Activated CD4-positive, alpha-beta memory T cell treated with anti-CD3 and anti-CD28 coated beads, Interleukin-2, amount 10 ng/mL, durations not matched to agents 7 days and 5 days (primary cell): ENCODE measurements at places on chromosomes 2 and 18.

- no peak for DNase-seq
Observed at GRCh38 chr2:185127412-185127811, 529.1 kb downstream of the ZNF804A start.

DNA sequence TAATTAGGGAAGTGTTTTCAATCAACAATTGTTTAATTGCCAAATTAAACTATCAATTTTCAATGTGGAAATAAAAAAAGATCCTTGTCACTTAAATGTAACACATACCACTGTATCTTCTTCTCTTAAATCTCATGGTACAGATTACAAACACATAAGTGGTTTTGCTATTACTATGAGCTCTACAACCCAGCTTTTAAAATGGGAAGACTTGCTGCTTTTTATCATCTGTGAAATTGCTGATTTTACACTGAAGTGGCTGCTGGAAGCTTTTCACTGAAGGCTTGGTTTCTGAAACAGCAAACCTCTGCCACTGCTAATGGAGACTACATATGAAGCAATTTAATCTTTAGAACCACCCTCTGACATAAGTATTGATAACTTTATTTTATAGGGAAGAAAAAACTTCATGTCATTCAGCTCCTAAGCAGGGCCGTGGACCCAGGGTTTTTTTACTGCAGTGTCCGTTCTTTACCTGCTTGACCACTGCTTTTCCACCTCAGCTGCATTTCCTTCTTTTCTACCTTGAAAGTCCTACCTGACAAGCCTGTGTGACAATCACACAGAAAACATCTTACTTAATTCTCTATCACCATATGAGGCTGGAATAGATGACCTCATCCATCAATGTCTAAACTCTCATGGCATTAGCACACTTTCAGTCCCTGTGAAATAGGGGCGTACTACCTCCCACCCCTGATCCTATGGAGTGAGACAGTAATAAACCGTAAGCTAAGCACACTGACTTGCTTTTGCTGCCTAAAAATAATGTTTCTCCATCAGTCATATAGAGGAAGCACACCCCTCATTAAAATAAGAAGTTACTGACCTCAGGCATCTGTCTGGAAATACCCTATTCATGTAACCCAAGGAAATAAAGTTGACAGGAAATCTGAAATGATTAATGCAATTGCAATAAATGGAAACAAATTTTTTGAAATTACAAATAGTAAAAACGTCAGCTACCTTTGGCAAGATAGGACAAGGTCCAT lies 19.2 kb upstream of the SLC8A1 start:
- DNase-seq = no peak

DNA sequence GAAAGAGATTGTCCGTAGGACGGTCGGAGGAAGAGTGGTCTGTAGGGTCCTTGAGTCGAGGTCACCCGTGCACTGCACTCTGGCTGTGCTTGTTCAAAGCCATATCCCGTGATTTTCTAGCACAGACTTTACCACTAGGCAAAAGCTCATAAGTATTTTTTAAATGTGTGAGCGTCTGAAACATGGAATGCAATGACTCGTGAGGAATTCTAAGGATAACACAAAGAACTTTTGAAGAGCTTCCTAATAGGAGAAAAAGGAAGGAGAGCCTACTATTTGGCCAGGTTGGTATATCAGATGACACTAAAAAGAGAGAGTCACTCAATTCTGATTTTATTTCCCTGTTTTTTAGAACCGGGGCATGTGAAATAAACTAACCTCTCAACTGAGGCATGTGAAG lies 68.3 kb downstream of the CD28 start:
- DNase-seq = no peak

DNA sequence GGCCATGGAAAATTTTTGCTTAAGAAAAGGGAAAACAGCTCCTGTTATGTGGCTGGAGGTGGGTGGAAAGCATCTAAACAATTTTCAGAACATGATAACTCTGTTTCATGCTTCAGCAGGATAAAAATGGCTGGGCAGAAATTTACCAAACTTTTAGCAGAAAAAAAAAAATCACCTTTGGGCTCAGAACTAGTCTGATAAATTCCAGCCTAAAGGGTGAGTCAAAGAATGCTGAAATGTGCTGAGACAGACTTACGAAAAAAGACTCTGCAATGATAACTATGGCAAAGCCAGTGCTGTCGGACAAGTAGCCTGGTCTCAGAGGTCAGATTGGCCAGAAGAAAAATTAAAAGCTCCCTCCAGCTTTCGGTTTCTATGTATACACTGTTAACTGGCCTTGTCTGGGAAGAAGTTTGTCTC lies 123.6 kb downstream of the LRATD1 start:
- DNase-seq = no peak

DNA sequence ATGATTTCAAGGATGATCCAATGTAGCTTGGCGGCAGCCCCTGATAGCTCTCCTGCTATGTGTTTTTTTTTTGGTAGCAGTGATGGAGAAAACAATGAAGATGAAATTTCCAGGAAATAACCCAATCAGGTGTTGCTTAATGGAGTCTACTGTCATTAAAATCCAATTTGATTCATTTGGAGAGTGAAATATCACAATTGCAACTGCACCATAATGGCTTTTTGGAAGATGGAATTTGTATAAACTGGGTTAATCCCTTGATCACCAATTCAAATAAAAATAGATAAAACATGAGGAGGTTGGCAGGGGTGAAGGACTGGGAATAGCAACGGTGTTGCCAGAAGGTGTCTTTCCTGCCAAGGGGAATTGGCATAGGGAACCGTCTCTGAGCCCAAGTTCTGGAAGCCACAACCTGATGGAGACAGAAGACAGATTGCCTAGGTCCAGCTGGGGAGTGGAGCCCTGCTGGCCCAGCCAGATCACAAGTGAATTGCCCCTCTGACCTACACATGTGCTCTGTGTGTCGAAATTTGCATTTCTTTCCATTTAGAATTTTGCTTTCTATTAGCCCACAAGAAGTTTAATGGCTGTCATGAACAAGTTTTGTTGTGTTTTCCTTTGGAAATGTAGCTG lies 170.3 kb upstream of the SPRED2 start:
- DNase-seq = no peak

GRCh38 chr2:26298286-26298637 lies 47.7 kb upstream of the SELENOI start:
- no peak for DNase-seq

GRCh38 chr2:238144262-238144661 lies 5.8 kb downstream of the KLHL30 start:
- no peak for DNase-seq

DNA sequence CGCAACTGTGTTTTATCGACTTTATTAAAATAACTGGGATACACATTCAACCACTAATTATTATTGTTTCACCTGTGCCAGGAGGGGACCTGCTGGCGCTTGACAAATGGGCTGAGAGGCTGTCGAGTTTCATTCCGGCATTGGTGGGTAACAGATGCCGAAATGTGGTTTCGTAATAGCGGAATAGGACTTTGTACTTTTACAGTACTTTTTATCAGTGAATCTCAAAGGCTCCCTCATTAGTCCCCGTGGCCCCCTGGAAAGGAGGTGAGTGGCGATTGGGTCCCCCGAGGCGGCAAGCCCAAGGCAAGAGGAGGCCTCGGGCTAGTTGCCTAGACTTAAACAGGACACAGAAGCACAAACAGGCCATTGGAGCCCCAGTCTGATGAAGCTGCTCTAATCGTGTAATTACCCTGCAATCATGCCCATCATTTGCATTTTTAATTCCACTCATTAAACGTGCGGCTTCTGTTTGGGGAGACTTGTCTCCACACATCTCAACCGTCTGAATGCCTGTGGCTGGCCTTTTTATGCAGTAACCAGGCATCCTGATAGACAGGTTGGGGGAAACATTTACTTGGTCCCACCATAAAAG lies 193.2 kb downstream of the INO80D start:
- DNase-seq = no peak

- DNase-seq = peak; percentile 69
Observed at GRCh38 chr2:97713296-97714083, at the start of gene ZAP70. Gene ZAP70 (plus strand): TSS chr2:97713576. CDS start chr2:97724037, 10,461 bp downstream.

DNA sequence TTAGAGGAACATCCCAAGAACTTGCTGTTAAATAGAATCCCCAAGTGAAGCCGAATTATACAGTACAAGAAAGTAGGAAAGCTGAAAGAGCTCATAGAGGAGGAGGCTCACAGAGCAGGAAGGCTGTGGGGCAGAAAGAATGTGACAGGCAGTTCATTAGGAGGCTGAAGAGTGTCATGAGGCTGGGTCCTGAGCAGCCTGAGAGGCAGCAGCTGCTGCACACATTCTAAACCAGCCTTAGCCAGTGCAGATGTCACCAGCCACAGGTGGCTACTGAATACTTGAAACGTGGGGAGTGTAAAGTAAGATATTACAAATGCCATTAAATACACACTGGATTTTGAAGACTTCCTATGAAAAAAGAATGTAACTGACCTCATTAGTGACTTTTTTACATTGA lies 490.2 kb upstream of the KLHL29 start:
- DNase-seq = no peak

- peak; percentile 42 for DNase-seq
Observed at GRCh38 chr2:74440378-74441169, 1.2 kb downstream of the RTKN start.

DNA sequence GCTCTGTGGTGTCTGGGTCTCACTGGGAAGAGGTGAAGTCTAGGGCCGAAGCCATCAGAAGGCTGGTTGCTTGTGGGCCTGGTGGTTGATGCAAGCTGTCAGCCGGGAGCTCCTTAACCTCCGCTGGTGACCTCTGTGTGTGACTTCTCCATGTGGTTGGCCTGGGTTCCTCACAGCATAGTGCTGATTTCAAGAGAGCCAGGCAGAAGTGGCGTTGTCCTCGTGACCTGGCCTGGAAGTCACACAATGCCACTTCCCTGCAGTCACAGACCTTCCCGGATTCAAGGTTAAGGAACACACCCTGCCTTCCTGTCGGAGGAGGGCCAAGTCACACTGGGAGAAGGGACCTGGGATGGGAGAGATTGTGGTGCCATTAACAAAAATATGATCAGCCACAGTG lies 303.7 kb upstream of the HS6ST1 start:
- DNase-seq = no peak

DNA sequence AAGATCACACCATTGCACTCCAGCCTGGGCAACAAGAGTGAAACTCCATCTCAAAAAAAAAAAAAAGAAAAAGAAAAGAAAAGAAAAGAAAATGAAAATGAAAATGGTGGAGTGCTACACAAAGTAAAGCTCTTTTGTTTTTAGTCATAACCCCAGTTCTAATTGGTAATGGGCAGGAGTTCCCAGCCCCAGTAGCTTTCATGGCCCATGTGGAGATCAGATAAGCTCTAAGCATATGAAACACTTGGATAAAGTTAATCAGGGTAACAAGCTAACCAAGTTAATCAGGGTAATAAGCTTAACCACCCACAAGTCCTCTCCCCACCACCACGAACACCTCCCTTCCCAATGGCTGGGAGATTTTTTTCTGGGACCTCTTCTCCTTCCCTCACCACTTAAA lies 240.8 kb downstream of the BCL11A start:
- no peak for DNase-seq

DNA sequence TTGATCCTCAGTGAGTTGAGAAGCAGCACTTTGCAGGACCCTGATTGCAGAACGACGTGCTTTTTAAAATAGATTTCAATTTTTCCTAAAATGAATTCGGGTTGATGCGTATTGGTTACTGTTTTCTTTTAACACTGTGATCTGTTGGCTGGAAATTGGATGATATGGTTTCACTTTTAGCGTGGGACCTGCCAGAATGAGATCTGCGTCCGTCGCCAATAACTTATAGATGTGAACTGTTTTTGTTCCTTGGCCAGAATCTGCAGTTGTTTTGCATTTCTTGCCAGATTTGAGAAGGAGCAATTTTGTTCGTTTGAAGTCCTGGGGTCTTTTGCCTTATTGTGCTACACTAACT lies 703 bp downstream of the UGGT1 start:
- peak; percentile 18 for DNase-seq

DNA sequence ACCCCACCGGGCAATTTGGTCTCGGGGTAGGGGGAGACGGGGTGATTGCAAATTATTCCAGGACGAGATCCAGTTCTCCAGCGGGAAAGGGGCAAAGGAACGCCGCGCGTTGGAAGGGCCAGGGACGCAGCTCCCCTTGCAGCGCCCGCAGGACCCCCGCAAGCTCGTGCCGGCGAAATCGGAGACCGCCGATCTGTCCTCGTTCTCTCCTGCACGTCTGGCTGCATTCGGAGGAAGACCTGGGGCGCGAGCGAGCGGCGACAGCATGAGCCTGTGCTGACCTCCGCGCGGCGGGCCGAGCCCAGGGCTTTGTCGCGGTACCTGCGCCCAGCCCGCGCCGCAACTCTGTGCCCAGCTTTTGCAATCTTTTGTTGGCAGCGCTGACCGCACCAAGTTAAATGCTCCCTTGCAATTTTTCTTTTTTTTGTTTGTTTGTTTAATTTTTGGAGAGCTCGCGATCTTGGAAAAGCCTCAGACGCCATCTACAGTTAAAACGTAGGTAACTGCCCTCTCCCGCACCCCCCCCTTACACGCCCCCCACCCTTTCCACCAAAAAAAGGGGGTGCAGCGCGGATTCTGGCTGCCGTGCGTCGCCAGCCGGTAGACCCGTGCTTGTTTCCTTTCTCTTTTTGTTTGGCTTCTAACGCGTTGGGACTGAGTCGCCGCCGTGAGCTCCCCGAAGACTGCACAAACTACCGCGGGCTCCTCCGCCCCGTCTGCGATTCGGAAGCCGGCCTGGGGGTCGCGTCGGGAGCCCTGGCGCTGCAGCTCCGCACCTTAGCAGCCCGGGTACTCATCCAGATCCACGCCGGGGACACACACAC lies 667 bp downstream of the TRIB2 start:
- peak; percentile 61 for DNase-seq

DNA sequence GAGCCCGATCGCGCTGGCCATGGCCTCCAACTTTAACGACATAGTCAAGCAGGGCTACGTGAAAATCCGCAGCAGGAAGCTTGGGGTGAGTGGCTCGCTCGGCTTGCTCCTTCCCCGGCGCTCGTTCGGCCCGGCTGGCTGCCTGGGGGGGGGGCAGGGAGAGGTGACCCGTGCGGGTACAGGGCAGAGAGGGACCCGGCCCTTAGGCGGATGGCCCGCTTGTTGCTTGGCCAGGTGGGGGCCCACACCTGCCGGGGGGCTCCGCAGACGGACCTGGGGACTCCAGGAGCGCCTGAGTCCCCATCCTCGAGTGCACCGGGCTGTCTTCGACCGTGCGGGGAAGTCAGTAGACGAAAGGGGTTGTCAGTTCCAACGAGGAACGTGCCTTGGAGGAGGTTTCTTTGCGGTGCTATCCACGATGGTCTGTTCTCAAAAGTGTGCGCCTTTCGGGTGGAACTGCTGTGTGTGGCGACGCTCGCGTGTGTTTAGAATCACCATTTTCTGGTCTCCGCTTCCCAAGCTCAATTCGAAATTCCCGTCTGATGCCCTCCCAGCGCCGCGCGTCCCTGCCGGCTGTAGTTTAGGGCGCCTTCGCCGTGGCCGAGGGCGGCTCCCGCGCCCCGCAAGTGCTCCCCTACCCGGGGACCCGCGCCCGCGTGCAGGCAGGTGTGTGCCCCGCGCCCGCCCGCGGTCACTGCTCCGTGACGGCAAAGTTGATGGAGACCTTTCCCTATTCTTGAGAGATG lies 711 bp downstream of the DOK6 start:
- no peak for DNase-seq

DNA sequence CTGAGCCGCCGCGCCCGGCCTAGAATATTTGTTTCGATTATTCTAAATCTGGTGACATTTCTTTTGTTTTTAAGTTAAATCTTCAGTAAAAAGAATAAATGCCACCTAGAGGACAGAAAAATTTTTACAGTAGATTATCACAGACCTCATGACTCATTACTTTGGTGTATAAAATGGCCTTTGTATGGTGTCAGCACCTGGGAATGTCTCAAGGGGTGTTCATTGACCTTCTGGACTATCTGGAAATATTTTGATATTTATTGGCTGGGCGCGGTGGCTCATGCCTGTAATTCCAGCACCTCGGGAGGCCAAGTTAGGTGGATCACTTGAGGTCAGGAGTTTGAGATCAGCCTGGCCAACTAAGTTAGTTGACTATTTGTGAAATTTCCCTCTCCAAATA lies 30.3 kb upstream of the SLC30A6 start:
- DNase-seq = no peak

- peak; percentile 45 for DNase-seq
Observed at GRCh38 chr2:148552675-148553331, 91.7 kb upstream of the EPC2 start.
